GM04503 (cell line): ENCODE measurements at places on chromosomes 2 and 18.
A peak's percentile ranks its signal among the peaks of the same experiment; 100 is the strongest.

GRCh38 chr2:234211797-234212196 lies 161.3 kb downstream of the SPP2 start:
- DNase-seq = no peak

- DNase-seq = no peak
Measured at GRCh38 chr18:70365361-70365760, 76.5 kb downstream of the SOCS6 start.

GRCh38 chr2:174873471-174873870 lies 109.2 kb upstream of the CHRNA1 start:
- peak; percentile 44 for DNase-seq

DNA sequence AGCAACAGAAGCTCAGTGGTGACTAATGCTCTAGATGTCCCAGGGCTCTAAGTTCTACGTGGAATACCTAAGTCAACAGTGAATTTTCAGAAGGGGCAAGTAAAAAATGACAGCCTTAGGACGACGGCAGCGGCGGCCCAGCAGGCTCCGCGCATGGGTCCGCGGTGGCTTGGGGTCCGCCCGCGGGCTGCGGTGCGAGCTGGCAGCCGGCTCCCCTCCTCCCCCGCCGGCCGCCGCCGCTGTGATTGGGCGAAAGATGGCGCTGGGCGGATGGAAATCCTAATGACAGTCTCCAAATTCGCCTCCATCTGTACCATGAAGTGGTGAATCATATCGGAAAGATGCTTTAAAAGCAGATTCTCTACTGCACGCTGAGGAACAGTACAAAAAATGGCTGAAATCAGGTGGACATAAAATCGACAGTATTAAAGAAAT lies 74.7 kb downstream of the HNRNPLL start:
- no peak for DNase-seq

DNA sequence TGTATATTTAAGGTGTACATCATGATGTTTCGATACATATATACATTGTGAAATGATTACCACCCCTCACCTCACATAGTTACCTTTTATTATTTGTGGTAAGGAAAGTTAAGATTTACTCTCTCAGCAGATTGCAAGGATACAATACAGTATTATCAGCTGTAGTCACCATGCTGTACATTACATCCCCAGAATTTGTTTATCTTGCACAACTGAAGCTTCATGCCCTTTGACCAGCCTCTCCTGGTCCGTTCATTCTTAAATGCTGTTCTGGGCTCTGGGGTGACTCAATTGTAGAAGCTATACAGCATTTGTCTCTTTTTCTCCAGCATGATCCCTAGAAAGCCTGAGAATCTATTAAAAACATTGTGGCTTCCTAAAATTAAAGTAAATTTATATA lies 90.8 kb downstream of the PTPRM start:
- no peak for DNase-seq

DNA sequence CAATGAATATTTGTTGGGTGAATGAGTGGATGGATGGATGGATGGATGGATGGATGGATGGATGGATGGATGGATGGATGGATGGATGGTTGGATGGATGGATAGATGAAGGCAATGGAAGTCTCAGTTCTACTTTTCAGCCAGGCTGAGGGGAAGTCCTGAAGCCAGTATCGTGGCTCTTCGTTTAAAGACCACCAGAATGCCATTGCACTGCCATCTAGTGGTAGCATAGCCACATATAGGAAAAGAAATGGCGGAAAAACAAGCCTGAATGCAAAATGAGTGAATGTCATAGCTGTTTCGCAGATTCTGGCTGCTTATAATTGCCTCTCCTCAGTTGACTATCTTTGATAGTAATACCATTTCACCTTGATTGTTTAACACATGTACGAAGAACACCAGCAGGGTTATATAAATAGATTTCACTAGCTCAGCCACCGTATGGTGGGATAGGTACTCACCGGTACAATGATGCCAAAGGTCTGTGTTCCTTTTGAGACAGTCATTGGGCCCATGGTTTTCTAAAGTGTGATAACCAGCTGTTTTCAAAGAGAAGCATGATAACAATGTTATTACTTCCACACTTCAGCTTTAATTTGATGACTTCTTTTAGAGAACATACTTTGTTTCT lies 62.3 kb upstream of the GREB1L start:
- DNase-seq = no peak

- peak; percentile 39 for DNase-seq
Measured at GRCh38 chr2:157312866-157313486, 12.6 kb downstream of the ERMN start.
